ENCODE measurements at places on chromosomes 11 and 22.
A peak's percentile ranks its signal among the peaks of the same experiment; 100 is the strongest.

DNA sequence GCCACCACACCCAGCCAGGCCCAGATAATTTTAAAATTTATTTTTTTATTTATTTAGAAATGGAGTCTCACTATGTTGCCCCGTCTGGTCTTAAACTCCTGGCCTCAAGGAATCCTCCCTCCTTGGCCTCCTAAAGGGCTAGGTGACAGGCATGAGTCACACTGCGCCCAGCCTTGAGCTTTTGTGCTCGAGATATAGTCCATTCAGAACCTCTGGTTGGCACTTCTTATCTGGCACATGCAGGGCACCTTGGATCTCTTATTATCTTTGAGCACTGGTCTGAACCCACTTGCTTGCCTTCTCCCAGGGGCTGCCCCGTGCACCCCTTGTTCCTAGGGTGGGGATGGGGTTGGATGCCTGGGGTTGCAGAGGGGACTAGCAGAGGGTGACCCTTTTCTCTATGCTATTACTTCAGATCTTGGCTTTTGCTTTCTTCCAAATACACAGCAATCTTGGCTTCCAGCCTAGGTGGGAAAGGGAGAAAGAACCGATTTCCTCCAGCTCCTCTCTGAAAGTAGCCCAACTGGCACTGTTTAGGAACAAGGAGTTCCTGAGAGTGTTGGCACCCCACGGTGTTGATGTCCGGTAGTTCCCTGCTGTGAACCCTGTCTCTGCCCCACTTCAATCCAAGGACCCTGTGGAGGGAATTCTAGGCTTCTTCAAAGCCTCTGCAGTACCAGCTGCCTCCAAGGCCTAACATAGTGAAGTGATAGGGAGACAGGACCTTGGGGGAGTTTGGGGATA, 1.3 kb upstream of the SLC3A2 start:
- no peak for DNase-seq

- DNase-seq: no peak
Observed at GRCh38 chr11:71366076-71366475, 82.1 kb downstream of the DHCR7 start.

DNA sequence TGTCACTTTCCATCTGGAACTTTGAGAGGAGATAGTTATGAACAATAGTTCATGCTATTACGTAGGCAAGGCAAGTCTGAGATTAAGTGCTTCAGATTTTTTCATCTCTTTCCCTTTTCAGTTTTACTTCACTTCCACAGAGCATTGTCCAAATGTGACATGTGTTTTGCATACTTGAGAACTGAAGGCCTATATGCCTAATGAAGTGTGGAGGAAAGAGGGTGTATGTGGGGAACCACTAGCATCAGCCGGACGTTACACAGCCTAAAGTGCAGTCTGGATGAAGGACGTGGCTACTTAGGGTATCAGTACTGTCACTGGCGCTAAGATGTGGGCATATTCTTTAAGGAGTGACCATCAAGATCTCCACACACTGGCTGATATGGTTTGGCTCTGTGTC, 26.2 kb downstream of the FANCF start:
- DNase-seq: no peak

DNA sequence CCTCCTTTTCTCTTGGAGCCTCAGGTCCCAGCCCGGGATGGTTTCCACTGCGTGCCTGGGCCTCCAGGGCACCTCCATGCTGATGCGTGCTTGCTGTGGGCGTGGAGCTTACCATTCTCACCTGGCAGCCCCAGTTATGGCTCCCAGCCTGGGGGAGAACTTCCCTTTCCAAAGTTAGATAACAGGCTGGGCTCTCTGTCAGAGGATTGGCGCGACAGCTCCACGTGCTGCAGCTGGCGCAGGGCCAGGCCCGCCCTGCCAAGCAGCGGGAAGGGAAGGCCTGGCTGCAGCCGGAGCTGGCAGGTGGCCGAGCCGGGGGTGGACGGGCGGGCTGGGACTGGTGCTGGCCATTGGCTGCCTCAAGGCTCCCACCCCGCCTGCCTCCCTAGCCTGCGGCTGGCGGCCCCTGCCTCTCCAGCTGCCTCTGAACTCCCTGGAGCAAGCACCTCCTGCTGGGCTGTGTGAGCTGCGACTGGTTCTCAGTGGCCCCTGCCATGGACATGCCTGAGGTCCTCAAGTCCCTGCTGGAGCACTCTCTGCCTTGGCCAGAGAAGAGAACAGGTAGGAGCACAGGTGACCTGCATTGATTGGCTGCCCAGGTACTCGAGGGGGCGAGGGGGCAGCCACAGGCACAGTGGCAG, 14.6 kb upstream of the TEF start:
- DNase-seq: peak; percentile 92

DNA sequence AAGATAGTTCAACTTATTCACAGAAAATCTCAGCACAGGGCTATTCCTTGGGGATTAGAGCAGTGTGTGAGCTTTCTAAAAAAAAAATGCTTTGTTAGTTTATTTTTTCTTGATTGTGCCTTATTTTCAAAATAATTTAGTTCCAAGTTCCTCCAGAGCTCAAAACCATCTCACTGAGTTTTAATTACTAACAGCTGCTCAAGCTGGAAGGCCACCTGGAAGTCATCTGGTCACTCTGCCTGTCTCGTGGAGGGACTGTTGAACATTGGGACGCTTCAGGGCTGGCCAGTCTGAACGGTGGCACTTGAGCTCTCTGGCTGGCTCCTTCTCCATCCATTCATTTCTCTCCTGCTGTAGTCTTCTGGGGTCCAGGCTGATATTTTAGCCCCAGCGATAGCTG, 4.0 kb downstream of the OR51E1 start:
- no peak for DNase-seq

GRCh38 chr22:42772647-42773046, 52.0 kb upstream of the A4GALT start:
- no peak for DNase-seq

GRCh38 chr11:108322666-108323065, 99.8 kb downstream of the ATM start:
- no peak for DNase-seq

DNA sequence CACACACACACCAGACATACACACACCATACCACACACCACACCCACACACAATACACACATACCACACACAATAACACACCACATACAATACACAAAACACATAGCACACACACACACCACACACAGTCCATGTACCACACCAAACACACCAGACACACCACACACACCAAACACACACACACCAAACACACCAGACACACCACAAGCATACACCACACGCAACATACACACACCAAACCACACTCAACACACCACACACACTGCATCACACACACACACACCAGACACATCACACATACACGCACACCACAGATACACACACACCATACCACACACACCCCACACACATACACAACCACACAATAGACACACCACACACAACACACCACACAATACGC, 54.8 kb downstream of the IGSF9B start:
- DNase-seq: no peak

DNA sequence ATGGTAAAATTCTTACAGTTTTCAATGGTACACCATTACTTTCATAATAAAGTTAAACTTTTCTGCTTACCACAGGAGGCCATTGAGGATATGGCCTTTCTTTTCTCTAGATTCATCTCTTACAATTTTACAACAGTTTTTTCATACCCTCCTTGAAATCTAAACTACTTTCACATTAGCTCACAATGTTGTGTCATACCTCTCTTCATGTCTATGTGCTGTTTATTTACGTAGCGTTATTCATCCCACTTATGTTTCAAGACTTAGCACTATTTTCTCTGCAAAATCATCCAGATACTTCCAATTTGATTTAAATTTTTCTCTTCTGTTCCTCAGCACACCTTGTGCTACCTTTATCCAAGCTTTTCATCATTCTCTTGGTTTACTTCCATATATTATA, 123.3 kb downstream of the METTL15 start:
- DNase-seq: no peak

DNA sequence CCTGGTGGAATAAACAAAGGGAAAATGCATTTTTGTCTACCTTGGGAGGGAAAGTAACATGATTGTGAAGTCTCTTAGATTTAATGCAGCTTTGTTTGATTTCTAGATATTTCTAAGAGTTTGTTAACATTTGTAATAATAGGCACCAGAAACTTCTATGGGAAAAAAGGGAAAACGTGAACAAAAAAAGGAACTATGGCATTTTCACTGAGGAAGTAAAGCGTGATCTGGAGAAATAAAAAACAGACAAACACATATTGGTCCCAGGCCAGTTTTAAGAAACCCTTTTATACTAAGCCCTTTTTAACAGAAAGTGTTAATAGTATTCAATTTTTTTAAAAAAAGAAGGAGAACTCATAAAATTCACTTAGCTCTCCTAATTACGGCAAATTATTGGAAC, 6.9 kb upstream of the MS4A7 start:
- no peak for DNase-seq

DNA sequence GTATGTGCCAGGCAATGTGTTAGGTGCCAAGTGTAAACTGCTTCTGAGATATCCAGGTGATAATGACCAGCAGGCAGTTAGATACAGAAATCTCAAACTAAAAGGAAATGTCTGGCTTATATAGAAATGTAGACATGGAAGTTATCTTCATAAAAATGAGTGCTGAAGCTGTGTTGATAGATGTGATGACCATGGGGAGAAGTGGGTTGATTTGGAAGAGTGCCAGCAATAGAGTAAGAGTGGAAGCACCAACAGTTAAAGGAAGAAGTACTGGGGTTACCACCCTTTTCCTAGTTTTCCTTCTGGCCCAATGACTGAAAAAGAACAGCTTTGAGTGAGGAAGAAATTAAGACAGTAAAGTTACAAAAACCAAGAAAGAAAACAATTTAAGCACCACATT, 68.5 kb downstream of the C2CD3 start:
- no peak for DNase-seq

- no peak for DNase-seq
Observed at GRCh38 chr11:125588505-125588904, 4.1 kb upstream of the STT3A start.

GRCh38 chr22:49112176-49112575, 715.5 kb downstream of the BRD1 start:
- DNase-seq: no peak

DNA sequence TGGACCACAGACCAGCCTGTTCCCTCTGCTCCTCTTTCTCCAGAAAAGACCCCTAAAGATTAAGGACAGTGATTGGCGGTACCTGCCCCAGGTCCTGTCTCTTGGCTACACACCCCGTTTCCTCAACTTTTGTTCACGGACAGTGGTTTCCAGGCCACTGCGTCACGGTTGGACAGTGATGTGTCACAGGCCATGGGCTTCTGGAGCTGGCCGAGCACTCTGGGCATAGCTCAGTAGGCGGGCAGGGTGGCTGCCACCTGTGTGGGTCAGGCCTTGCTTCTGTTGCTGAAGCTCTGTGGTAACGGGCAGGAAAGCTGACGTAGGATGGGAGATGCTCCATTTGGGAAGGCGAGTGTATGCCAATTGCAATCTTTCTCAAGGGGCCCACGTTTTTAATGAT, 13.6 kb downstream of the TUB start:
- no peak for DNase-seq

- DNase-seq: no peak
Observed at GRCh38 chr22:46482056-46482675, 55.3 kb downstream of the CELSR1 start.

DNA sequence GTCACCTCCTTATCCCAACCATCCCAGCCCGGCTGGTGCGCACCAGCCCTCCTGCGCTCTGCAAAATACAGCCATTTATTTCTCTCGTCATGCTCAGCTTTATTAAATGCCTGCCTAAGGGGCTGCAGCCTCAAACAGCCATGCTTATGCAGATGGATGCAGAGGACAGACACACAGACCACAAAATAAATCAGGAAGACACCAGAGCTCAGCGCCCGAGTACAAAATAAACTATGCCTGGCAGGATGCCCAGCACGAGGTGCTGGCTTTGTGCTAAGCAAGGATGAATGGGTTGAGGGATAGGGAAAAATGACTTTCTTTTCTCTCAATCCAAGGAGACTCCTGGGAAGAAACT, 70.5 kb downstream of the RPUSD4 start:
- peak; percentile 77 for DNase-seq

- DNase-seq: no peak
Observed at GRCh38 chr11:74208507-74208906, 37.4 kb downstream of the PPME1 start.

GRCh38 chr11:8033305-8034105, 46.4 kb downstream of the EIF3F start:
- peak; percentile 45 for DNase-seq

DNA sequence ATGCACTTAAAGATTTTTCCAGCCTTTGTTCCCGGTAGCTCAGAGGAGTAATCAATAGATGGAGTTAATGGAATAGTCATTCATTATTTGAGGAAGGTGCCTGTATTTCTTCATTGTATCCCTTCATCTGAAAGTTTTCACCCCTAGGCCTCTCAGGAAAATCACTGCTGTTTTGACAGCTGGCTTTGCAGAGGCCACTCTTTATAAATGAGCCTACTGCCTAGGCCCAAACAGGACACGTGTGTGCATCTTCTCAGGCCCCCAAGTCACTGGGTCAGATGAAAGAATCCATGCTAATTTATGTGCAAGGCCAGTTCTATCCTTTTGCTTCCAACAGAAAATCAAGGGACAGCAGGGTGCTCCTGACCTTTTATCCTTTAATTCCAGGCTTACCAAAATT, 76.8 kb downstream of the MPPED2 start:
- DNase-seq: no peak

GRCh38 chr22:39148026-39148726, 4.3 kb downstream of the CBX7 start:
- no peak for DNase-seq

All from NCI-H1092 (cell line).